ENCODE measurements at places on chromosomes 2 and 18.

DNA sequence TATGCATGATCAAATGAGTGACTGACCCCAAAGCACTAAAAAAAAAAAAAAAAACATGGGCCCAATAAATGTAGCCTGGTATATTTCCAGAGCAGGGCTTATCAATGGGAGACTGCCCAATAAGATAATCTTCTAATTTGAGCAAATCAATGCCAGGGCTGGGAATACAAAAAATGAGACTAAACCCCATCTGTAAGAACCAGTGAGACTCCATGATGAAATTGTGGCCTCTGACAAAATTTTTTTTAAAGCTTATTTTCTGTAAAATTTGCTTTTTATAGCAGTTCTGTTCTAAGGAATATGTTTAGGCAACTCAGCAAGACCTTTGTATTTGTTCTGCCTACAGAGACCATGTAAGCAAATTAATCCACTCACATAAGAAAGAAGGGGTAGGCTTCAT lies 186.8 kb upstream of the CCDC150 start:
- no peak for DNase-seq

GRCh38 chr18:11368020-11368419 lies 218.7 kb upstream of the PIEZO2 start:
- DNase-seq: peak; percentile 76

- no peak for DNase-seq
Observed at GRCh38 chr2:112712465-112712864, 8.4 kb upstream of the NT5DC4 start.

GRCh38 chr2:182144776-182145165 lies 159.1 kb downstream of the PPP1R1C start:
- no peak for DNase-seq

- DNase-seq: no peak
Observed at GRCh38 chr2:39623917-39624316, 41.8 kb upstream of the TMEM178A start.

GRCh38 chr2:19664646-19665045 lies 237.1 kb downstream of the TTC32 start:
- no peak for DNase-seq

GRCh38 chr18:51865538-51865937 lies 474.5 kb upstream of the DCC start:
- no peak for DNase-seq

DNA sequence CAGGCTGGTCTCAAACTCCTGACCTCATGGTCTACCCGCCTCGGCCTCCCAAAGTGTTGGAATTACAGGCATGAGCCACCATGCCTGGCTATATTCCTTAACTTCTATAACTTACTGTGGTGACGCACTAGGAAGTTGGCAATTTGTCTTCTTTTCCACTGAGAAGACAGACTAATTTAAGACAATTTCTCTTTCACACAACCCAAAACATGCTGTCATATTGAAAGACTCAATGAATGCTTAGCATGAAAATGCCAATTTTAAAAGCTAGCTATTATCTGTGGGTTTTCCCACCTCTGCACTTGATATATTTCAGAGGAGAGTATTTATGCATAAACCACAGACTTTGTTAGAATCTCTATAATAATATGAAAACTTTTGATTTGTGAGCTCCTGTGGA lies 84.5 kb downstream of the ERBB4 start:
- no peak for DNase-seq

DNA sequence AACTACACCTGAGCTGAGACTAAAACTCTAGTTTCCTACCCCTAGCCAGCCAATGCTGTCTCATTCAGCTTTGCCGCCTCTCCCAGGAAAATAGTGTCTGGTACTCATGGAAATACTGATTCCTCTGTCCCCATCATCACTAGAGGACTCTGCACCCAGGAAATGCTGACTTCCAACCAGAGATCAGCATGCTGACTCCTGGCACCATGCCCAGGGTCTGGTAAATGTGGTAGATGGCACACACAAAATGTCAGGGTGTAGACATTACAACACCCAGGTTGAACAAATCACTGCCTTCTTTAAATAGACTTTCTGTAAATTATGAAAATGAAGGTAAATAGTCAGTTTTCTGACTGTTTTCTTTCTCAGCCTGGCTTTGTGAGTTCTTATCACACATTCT lies 307.3 kb upstream of the CHAC2 start:
- no peak for DNase-seq

DNA sequence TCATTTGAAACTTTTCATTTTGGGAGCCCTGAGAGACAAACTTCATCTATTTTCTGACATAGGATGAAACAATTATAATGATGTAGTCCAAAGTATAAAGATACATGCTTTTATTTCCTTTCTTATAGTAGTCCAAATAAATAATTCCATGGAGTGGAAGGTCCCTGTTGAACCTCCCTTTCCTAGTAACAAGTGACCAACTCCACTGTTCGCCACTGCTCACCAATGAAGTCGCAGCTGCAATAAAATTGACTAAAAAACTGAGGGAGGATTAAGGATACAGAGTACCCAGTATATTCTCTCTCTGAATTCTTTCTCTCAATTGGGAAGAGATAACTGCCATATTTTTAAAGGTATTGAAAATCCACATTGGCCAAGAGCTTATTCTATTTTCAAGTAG lies 14.1 kb downstream of the SERPINB7 start:
- no peak for DNase-seq

- no peak for DNase-seq
Observed at GRCh38 chr2:120425014-120425413, 79.1 kb downstream of the INHBB start.

- no peak for DNase-seq
Observed at GRCh38 chr2:38907743-38908562, 18.3 kb downstream of the ARHGEF33 start.

DNA sequence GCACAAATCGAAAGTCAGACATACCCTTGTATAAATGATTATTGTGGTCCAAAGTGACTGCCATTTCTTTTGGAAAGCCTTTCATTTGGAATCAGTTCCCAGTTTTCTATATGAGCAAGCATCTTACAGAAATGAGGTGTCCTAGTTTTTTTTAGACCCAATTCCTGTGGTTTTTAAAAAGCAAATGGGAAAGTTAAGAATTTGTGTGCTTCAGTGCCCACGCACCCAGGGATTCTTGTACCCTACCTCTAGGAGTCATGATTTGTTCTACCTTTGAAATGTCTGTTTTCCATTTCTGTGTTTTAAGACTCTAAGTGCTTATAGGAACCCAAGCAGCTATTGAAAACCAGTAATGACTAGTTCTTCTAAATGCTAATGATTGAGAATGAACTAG lies 218.1 kb downstream of the CAMKMT start:
- DNase-seq: no peak

DNA sequence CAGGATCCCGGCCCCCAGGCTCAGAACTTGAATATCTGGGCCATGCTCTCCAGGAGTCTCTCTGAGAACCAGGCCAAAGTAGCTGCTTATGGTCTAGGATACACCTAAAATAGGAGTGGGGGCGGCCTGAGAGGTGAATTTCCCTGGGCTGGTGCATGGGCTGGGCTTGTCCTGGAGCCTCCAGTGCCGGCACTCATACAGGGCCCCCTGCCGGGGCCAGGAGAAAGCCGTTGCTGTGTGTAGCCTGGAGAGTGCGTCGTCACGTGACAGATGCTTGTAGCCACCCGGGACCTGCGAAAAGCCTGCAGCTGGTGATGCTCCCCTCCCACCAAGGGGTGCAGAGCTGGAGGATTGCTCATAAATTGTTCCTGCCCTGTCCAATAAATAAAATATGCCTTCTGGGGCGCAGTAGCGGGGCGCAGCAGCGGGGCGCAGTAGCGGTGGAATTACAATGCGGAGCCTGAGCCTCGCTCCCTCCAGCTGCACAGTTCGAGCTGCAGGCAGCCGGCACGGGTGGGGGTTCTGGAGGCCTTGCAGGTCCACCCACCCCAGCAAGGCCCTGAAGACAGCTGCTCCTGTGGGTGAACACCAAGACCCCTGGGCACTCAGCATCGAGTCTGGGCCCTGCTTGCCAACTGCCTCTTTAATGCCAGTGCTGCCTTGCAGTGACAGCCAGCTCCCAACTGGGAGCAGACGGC lies 289.9 kb downstream of the NDUFA10 start:
- no peak for DNase-seq

GRCh38 chr2:178891959-178892485 lies 84.8 kb upstream of the TTN start:
- DNase-seq: peak; percentile 4

GRCh38 chr18:56124186-56124585 lies 514.2 kb downstream of the TXNL1 start:
- DNase-seq: no peak

DNA sequence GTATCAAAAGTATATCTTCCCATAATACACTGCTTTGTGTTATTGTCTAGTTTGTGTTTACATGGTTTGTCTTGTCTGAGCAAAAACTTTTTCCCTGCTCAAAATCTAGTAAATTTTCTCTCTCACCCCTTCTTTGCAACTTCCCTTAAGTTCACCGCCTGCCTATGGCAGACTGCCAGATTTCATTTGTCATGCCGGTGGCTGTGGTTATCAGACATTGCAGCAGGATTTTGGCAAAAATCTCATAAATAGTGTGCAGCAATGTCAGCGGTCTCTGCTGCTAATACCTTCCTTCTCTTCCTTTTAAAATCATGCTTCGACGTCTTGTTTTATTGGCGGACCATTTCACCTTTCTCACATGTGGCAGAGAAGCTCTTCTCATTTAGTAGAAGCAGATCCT lies 45.6 kb upstream of the TMEM178A start:
- DNase-seq: peak; percentile 88

- no peak for DNase-seq
Observed at GRCh38 chr2:73825408-73825807, 3.4 kb upstream of the STAMBP start.

GRCh38 chr2:20620696-20621365 lies 30.1 kb downstream of the HS1BP3 start:
- DNase-seq: no peak

- no peak for DNase-seq
Observed at GRCh38 chr2:213274143-213274542, 10.1 kb upstream of the SPAG16 start.

- no peak for DNase-seq
Observed at GRCh38 chr2:96914332-96914731, 44.5 kb upstream of the SEMA4C start.

DNA sequence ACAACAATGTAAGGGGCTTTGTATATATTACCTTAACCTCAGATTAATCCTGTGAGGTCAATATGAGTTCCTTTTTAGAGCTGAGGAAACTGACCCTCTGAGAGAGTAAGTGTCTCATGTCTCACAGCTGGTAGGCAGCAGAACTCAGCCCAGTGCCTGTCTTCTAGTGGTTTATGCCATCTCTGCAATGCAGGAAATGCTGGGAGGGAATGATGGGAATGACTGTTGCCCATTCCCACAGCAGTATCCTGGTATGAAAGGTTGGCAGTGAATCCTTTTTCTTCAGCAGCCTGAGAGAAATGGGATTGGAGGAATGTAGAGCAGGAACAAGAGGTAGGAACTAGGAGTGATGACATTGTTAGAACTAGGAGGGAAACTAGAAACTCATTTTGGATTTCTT lies 6.0 kb downstream of the MRPL30 start:
- no peak for DNase-seq

DNA sequence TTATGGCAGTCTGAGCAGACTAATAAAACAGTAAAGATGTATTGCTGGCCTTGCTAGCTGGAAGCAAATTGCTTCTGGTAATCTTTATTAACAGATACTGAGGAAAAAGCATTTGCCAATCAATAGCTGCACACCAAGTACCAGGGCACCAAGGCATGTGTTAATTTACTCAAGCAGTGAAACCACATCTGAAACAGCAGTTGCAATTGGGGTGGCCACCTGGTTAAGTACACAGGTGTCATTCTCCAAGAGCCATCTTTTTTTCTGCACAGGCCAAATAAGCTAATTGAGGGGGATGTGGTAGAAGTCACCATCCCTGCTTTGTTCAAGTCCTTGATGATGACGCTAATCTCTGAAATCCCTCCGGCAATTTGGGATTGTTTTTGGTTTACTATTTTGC lies 8.6 kb upstream of the SEH1L start:
- DNase-seq: no peak

DNA sequence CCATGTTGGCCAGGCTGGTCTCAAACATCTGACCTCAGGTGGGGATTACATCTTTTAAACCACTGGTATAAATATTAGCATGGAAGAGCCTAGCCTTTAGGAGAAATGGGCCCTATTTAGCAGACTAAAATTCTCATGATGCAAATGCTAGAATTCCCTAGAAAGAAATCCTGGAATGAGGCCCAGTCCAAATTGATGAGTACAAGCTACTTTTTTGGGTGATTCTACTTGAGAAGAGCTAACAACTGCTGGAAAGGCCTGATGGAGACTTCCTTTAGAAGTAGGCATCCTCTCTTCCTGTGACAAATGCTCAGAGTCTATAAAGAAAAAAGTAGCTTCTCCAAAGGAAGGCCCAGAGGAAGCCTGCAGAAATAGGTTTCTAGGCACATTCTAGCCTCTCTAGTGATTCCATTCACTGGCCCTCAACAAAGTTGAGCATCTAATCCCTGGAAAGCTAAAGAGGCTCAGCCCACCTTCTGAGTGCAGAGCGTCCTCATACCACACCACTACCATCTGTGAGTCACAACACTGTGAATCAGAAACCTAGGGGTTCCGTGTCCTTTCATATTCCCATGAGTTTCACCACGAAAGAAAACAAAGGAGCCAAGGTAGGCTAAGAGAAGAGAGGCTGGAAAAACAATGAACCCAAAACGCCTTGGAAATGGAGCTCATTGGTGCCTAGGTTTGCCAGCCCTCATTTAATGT lies 183.1 kb downstream of the C1D start:
- DNase-seq: no peak

DNA sequence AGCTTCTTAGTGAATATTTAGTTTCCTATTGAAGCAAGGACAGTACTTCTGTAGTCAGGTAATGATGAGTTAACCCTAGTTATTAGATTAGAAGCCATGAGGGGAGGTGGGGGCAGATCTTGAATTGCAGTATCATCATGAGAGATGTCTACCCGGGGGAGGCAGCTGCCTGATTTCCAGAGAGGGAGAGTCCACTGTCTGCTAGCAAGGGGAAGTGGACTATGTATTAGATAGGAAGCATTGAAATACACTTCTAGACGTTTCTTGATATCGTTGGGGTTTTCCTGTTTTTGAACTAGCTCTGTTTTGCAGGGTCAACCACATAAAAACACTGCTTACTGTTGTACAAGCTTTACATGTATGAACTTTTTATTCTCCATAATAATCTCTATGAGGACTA lies 38.8 kb downstream of the APLF start:
- peak; percentile 11 for DNase-seq

DNA sequence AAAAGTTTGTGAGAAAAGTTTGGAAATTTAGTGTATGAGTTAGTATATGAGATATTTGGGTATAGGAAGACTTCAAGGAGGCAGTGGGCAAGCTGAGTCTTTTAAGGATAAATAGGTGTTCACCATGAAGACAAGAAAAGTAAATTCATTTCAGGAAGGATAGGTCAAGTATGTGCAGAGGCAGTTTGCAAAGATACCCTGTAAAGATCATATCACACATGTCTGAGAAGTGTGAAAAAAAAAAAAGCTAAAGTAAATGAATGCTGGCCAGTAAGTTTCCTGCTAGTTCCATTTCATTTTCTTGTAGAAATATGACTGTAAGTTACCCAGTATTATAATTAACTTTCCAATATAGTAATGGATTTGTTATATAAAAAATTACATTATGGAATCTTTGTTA lies 131.0 kb downstream of the PHLPP1 start:
- no peak for DNase-seq

- DNase-seq: no peak
Observed at GRCh38 chr2:169768262-169768995, 30.2 kb upstream of the SSB start.

- DNase-seq: no peak
Observed at GRCh38 chr2:69779258-69780001, 37.5 kb downstream of the ANXA4 start.

- no peak for DNase-seq
Observed at GRCh38 chr2:49600524-49600923, 446.2 kb upstream of the FSHR start.

Data from inflammatory macrophage treated with lipopolysaccharide for 4 hours (primary cell).